Transverse colon (tissue), 4 donors: ENCODE measurements at places on chromosomes 1 and 21. TPM values are rescaled to one million over a fixed set of nuclear protein-coding genes. Genes with fewer than 3 reads are reported as not detected.

DNA sequence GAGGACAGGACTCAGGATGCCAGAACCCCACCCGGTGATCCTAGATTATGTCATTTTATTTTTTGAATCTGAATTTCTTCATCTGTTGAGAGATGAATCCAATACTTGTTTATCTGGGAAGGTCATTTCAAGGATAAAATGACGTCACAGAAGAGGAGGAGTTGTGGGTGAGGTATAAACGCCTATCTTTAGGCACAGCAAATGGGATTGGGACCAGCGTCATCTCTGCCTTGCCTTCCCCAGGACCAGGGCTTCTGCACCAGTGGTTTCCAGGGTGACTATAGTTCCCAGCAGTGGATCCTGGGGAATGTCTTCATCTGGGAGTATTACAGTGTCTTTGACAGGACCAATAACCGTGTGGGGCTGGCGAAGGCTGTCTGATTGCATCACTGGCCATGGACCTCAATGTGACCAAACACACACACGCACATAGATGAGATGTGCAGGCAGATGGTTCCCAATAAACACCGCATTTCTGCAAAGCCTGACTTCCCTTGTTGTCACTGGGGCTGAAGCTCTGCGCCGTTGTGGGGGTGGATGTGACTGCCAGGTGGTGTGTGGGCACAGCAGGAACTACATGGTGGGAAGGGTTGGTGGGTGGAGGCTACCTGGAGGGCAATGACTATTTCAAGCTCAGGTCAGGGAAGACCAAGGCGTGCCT is 28.1 kb downstream of the KCNA10 start:
- DNase-seq, result no peak

DNA sequence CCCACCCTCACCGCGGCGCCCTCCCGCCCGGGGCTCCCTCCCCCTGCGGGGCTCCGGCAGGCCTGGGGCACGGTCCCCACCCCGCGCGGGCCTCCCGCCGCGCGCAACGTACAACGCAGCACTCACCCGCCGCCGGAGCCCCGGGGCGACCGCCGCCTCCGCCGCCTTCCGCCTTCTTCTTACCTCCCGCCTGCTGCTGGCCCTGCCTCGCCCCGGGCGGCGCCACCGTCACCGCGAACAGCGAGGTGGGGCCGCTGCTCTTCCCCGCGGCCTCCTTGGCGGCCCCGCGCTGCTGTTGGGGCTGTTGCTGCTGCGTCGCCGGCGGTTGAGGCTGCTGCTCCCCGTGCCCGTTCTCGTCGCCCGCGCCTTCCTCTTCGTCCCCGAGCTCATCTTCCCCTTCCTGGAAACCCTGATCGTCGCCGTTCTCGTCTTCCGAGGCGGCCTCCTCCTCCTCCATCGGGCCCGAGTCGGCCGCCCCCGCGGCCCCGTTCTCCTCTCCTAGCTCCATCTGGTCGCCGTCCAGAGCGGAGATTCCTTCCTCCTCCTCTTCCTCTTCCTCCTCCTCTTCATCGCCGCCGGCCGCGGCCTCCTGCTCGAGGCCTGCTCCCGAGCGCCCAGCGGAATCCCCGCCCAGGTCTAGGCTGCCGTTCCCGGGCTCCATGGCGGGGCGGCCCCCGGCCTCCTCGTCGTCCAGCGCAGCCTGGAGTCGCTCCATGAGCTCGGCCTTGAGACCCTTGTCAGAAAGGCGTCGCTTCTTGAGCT is 671 bp downstream of the HNRNPU start:
- DNase-seq, result peak; percentile 45

- no peak for DNase-seq
These were observed 38.9 kb downstream of the EIF2D start for GRCh38 chr1:206573319-206573718.

Gene SLC9C2
- not detected for total RNA-seq

DNA sequence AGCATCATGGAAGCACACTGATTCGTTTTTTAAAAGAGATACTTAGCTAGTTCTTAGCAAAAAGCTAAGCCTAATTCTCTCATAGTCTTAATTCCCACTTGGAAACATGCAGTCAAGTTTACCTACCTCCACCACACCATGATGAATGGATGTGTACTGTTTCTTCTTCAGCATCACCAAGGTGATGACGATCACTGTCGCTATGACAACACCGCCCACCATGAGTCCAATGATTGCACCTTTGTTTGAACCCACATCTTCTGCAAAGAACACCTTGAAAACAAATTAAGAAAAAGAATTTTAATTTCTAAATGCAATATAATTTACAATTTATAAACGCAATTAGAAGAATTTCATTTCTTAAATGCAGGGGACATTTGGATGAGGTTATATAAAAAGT is 156.8 kb downstream of the GABPA start:
- DNase-seq, result no peak

- no peak for DNase-seq
These were observed 186.9 kb downstream of the VPS13D start for GRCh38 chr1:12416744-12417143.
